ENCODE measurements at places on chromosomes 13 and 19. TPM values are rescaled to one million over a fixed set of nuclear protein-coding genes. Genes with fewer than 3 reads are reported as not detected.

- no peak for DNase-seq
- H3K36me3 ChIP-seq, result peaks cover 19% of the 10 kb centered on the region
- H3K4me1 ChIP-seq, result peaks cover 36% of the 10 kb centered on the region
- H3K4me3 ChIP-seq, result no peak overlapping the region
- H3K27me3 ChIP-seq, result no peaks in the 10 kb centered on the region
- H3K27ac ChIP-seq, result no peak overlapping the region
These were observed 4.0 kb downstream of the PNKP start for GRCh38 chr19:49863254-49863934.

DNA sequence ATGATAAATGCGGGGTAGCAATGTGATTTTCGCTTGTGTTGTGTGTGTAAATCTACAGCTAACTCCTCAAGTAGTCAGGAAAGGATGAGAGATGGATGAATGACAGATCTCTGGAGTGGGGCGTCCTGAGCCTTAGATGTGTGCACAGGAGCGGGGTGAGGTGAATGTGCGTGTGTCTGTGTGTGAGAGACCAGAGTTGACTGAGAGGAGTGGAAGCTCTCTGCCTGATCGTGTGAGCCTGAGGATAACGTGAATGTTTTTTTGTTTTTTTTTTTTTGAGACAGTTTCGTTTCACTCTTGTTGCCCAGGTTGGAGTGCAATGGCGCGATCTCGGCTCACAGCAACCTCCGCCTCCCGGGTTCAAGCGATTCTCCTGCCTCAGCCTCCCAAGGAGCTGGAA is 805 bp downstream of the ZNF461 start:
- H3K36me3 ChIP-seq, result 0 out of 3 replicates have a peak, but pooled peaks cover 9% of the 10 kb centered on the region
- no peak for DNase-seq
- peaks cover 8% of the 10 kb centered on the region for H3K4me1 ChIP-seq
- no peaks in the 10 kb centered on the region for H3K27me3 ChIP-seq
- H3K27ac ChIP-seq, result no peak overlapping the region

- no peaks in the 10 kb centered on the region for H3K27me3 ChIP-seq
- DNase-seq, result no peak
- H3K36me3 ChIP-seq, result no peaks in the 10 kb centered on the region
- H3K4me1 ChIP-seq, result peaks cover 71% of the 10 kb centered on the region
These were observed 407.8 kb downstream of the COG6 start for GRCh38 chr13:40063278-40063698.

Gene RTBDN
- not detected for total RNA-seq

DNA sequence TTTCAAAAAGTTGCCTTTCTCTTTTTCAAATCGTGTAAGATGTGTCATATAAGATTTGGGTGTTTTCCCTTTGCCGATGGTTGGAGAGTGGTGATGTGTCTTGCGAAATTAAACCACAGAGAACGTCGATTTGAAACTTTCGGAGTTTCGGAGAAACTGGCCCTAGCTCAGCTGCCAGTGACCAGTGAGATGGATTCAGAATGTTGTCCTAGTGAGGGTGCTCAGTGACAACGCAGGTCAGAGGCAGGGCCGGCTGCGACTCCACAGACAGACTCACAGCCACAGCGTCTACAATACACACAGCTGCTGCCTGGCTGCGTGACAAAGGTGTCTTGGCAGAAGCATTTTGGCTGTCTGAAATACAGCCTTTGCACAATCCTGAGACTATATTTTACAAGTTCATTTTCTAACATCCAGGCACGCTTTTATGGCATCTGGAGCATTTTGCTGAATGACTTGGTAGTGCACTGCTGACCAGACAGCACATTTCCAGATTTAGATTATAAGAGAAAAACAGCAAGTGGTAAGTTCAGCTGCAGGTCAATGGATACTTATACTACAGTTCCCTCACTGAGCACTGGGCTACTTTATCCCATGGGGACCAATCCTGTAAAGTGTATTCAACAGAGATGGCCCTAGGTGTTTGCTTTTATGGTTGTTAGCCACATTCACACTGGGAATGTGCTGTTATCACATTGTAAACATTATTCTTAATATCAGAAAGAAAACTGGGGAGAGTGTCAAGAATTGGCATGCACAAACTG is 207.5 kb downstream of the KCNRG start:
- no peaks in the 10 kb centered on the region for H3K36me3 ChIP-seq
- DNase-seq, result no peak
- H3K4me3 ChIP-seq, result no peak overlapping the region
- no peak overlapping the region for H3K27ac ChIP-seq

GRCh38 chr19:43606569-43607229 is 5.2 kb upstream of the SRRM5 start:
- H3K27ac ChIP-seq, result no peak overlapping the region
- DNase-seq, result no peak
- H3K4me3 ChIP-seq, result no peak overlapping the region
- H3K27me3 ChIP-seq, result no peaks in the 10 kb centered on the region
- H3K4me1 ChIP-seq, result no peaks in the 10 kb centered on the region
- H3K36me3 ChIP-seq, result peaks cover 12% of the 10 kb centered on the region

- H3K27ac ChIP-seq, result no peak overlapping the region
- DNase-seq, result no peak
- no peaks in the 10 kb centered on the region for H3K36me3 ChIP-seq
- no peaks in the 10 kb centered on the region for H3K27me3 ChIP-seq
- no peaks in the 10 kb centered on the region for H3K4me1 ChIP-seq
These were observed 1451.5 kb downstream of the EFNB2 start for GRCh38 chr13:105083992-105084391.

Gene SHANK1
- not detected for total RNA-seq

DNA sequence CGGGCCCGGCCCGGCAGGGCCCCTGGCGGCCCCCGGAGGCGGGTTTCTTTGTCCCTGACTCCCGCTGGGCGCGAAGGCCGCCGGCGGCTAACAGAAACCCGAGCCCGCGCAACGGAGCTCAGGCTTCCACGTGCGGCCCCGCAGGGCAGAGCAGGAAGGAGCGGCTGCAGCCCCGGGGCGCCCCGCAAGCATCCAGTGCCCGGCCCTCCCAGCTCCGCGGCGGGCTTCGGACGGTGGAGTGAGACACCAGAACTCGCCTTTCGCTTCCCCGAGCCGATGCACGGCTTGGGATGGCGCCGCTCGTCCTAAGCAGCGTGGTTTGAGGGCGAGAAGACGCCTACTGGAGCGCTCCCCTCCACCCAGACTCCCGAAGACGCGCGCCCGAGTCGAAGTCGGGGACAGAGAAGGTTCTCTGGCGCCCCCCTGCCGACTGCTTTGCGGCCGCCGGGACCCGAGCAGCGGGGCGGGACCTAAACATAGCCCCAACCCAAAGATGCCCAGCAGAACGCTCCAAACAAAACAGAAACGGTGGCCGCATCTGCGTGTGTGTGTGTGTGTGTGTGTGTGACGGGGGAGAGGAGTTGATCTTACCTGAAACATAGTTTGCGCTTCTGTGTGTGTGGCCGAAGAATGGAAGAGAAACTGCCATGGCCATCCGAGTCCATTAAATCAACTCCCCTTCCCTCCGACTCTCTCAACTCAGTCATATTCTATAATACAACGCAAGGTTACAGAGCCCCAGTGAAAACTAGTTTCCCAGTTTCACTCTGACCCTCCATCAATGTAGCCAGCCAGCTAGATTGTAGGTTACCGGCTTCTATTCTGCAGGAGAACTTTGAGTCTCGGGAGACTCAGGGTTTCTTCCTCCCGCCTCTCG is 629 bp upstream of the FGF9 start:
- no peak overlapping the region for H3K27ac ChIP-seq
- no peak for DNase-seq
- H3K27me3 ChIP-seq, result peaks cover 14% of the 10 kb centered on the region
- peaks cover 48% of the 10 kb centered on the region for H3K4me1 ChIP-seq

DNA sequence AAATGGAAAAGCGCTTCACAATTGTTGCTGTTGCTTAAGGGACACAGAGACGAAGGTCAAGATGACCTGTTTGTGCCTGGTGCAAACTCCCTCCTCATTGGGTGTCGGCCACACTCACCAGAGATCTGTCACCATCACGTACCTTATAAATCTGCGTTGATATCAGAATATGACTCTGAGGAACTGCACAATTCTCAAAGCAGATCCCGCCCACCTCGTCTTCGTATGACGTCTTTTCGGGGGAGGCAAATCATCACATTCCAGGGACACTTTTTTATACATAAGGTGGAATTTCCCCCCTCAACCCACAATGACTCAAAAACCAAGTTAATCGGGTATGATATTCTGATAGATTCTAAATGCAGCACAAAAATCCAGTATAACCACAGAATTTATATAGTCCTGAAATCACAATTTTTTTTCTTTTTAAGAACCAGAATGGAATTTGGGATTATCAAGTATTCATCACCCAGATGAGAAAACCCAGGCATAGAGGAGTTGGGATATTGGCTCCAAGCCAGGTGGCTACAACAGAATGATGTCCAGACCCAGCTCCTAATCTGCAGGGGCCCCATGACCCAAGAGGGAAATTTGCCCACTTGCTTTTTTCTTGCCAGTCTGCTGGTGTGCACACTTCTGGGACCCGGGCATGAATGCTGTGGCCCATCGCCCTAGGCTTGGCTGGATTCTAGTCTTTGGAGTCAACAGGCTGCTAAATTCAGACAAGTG is 50.6 kb upstream of the MTIF3 start:
- DNase-seq, result no peak

Gene LENG9
- 1.5 TPM for total RNA-seq

DNA sequence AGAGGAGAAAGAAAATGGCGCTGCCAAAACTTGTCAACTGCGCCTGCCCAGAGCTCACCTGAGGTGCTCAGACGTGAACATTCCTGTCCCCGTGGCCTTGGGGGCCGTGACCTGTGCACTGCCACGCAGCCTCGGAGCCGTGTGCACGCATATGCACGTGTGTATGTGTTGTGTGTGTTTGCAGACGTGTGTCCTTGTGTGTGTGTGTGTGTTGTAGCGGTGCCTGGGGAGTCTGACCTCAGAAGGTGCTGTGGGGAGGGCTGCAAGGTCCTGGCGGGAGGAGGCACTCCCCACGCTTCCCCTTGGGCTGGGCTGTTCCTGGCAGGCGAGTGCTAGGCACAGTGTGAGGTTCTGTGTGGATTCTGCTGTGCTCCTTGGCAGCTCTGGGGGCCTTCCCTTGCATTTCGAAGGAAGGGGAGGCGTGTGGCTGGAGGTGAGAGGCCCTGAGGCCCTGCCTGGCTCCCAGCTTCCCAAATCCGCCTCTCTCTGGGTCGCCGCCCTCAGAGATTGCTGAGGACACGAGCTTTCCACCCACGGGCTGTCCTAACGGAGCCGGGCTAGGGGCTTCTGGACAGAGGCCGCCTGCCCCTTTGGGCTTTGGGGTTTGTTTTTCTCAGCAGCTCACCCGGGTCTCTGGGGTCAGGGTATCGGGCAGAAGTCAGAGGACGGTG is 4.5 kb downstream of the BSG start:
- peak overlapping the region; percentile 48 for H3K4me3 ChIP-seq
- H3K27me3 ChIP-seq, result no peaks in the 10 kb centered on the region
- DNase-seq, result no peak
- H3K4me1 ChIP-seq, result peaks cover 16% of the 10 kb centered on the region

DNA sequence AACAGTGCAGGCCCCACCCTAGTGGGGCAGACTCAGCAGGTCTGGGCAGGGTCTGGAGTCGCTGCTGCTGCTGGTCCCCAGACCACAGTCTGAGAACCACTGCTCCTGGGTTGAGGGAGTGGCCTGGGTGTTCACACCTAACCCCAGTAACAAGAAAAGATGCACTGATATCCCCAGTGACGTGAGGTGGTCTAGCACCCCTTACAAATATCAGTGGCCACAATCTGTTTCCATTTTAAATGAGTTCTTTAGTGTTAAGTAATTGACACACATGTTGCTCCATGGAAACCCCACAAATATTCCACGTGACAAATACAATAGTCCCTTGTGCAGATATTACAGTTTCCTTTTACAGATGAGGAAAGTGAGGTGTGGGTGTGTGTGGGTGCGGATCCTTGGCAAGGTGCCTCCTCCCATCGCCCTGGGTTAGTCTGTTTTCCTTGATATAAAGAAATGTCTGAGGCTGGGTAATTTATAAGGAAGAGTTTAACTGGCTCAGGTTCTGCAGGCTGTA is 96.3 kb upstream of the GPR183 start:
- DNase-seq, result no peak
- H3K27ac ChIP-seq, result no peak overlapping the region
- H3K27me3 ChIP-seq, result peaks cover 19% of the 10 kb centered on the region
- no peak overlapping the region for H3K4me3 ChIP-seq

Gene RAD23A
- 42.5 TPM for total RNA-seq

DNA sequence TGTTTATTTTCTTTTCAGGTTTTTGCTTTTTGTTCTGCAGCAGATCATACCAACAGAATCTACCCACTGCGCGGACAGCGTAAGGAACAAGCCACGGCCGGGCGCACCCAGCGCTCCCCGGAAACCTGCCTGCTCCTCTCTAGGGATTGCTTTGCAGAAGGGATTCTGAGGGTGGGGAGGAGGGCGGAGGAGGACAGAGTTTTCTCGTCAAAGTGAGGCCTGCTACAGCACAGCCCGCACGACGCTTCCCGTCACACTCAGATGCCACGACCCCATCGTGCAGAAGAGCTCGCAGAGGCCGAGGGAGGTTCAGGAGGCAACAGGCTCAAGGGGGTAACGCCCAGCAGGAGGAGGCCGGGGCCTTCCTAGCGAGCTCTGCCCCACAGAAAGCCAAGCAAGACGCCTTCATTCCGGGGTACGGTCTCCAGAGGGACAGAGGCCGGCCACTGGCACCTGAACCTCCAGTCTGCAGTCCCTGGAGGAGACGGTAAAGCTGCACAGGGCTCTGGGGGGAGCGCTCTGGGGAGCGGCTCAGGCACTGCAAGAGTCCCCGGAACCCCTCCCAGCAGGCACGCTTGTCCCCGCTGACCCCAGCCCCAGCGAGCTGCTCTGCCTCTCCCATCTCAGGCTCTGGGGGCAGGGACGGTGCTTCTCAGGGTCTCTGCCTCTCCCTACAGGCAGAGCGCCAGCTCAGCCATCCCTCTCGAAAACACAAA is 6.9 kb downstream of the REXO1 start:
- H3K27ac ChIP-seq, result peak overlapping the region; percentile 74
- DNase-seq, result no peak
- H3K4me3 ChIP-seq, result peak overlapping the region; percentile 49

DNA sequence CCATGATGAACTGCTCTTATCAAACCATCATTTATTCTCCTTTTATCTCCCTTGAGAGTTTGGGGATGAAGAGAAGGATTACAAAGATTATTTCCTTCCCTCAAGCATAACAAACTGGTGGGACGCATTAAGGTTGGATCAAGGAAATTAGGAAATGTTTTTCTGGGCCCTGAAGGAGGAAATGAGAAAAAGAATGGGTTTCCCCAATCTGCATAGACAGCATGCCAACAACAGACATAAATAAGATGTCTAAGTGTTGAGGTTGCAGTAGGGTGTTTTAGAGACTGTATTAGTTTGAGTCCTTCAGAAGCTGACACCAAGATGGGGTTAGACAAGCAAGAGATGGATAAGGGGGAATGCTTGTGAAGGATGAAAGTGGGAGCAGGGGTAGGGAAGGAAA is 7.3 kb downstream of the EPSTI1 start:
- no peak for DNase-seq
- H3K36me3 ChIP-seq, result no peaks in the 10 kb centered on the region
- peaks cover 13% of the 10 kb centered on the region for H3K4me1 ChIP-seq
- no peak overlapping the region for H3K27ac ChIP-seq
- H3K4me3 ChIP-seq, result no peak overlapping the region
- no peaks in the 10 kb centered on the region for H3K27me3 ChIP-seq

Measured in HepG2 (cell line).